ENCODE measurements at places on chromosomes 2 and 18.
A peak's percentile ranks its signal among the peaks of the same experiment; 100 is the strongest.

- no peak for DNase-seq
Observed at GRCh38 chr2:8841932-8842331, 4.5 kb upstream of the KIDINS220 start.

DNA sequence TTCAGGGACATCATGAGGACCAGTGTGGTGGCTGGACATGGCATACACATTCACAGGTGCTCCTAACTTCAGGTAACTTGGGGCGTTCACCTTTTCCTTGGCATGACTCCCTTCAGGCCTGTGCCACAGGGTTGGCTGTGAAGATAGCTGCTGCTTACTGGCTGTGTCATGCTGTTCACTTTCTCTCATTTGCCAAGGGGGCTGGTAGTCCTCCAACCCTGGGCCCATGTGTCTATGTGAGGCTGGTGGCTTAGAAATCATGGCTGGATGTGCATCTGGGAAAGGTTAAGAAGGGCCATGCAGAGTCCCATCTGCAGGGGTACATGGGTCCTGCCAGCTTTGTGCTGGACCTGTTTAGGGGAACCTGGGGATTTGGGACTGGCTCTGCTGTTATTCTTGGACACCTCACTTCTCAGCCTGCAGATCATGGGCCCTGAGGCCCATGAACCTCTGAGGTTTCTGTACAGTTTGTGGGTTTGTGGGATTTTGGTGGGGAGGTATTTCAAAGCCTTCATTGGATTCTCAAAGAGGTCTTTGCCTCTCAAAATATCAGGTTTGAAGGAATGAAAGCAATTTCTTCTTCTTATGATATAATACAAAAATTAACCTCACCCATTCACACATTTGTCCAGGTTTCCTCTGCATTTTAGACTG is 62.9 kb downstream of the FHOD3 start:
- DNase-seq, result no peak

GRCh38 chr2:235287375-235287733 is 206.5 kb upstream of the AGAP1 start:
- no peak for DNase-seq

DNA sequence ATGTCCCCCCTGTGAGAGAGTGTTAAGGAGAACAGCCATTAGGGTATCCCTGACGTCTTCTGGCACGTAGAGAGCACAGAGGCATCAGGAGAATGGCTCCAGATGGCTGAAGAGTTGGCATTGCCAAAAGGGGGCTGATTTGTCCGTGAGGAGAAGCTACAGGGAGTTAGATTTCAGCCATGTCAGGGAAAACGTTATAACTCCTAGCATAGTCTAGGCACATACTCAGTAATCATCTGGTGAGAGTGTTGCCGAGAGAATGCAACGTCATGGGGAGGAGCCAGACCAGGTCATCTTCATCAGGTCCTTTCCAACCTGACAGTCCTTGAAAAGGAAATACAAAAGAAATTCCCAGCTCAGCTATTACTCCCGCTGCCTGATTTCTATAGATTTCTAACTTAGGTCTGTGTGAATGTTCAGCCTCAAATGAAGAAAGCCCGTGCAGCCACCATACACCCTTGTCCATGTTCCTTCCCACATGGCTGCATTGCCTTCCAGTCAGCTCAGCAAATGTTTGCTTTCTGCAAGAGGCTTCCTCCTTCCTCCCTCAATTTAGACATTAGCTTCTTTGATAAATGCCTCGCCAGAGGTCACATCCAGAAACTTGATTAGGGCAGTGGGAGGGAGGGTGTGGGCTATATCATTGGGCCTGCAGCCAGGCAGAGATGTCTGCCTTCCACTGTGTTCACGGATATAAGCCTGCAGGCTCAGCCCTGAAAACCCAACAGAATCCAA is 93.0 kb downstream of the STPG4 start:
- DNase-seq, result no peak

- DNase-seq, result no peak
Observed at GRCh38 chr2:1837458-1837857, 93.1 kb upstream of the PXDN start.

- DNase-seq, result no peak
Observed at GRCh38 chr2:143974262-143974661, 545.7 kb downstream of the ZEB2 start.

DNA sequence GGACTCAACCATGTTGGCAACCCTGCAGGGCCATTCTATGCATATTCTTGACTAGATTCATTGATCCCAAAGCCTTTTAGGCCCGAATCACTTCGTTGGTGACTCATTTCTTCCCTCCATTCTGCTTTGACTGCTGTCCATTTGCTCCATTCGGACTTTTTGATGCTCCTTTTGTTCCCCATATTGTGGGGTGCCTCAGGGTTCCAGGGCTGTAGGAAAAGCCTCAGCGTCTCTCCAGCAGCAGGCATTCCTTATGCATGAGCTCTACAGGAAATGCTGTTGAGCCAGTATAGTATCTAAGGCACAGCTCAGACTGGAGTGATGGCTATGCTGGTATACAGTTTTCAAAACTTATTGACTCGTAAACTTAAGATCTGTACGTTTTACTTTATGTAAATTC is 292.6 kb downstream of the PRKCE start:
- no peak for DNase-seq

DNA sequence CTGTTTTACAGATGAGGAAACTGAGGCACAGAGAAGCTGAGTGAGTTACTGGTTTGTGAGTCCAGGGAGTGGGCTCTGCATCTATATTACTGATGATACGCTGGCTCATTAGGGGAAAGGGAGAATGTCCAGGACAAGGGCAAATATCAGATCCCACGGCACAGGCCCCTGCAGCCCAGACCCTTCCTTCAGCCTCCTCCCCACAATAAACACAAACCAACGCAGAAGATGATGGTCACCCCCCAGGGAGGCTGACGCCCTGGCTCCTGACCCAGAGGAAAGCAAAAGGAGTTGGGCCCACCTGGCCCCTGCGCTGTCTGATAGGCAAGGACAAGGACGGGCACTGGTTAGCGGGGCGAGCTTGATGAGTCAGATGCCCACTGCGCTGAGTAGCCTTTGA is 47.7 kb upstream of the ZBTB7C start:
- no peak for DNase-seq

GRCh38 chr2:231222318-231223000 is 24.0 kb downstream of the ARMC9 start:
- no peak for DNase-seq

DNA sequence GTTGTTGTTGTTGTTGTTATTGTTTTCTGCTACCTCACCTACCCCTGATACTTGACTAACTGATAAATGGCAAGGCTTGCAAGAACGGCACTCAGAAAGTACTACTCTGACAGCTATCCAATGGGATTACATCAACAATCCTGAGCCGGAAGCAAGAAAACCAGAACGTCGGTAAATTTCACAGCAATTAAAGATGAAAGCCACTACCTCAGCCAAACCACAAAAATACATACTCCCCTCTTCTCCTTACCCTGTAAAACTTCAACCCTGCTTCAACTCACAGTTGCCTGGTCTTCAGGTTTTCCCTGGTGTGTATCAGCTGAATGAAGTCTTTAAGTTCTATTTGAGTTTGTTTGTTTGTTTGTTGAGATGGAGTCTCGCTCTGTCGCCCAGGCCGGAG is 293.7 kb upstream of the RND3 start:
- DNase-seq, result no peak

DNA sequence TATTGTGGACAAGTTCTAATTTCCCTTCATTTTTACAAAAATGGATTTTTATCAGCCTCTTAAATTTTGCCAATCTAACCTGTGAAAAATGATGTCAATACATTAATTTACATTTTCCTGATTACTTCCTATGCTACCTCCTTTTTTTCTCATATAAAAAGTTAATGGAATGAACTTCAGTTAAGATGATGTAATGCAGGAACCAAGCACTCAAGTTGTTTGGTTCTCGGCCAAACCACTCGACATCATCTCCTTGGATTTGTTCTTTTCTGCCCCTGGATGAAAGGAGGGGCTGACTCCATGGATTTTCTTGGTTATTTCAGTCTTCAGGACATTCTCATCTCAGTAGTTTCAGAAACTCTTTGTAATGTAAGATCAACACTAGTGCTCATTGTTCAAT is 253.1 kb upstream of the NXPH2 start:
- DNase-seq, result no peak

DNA sequence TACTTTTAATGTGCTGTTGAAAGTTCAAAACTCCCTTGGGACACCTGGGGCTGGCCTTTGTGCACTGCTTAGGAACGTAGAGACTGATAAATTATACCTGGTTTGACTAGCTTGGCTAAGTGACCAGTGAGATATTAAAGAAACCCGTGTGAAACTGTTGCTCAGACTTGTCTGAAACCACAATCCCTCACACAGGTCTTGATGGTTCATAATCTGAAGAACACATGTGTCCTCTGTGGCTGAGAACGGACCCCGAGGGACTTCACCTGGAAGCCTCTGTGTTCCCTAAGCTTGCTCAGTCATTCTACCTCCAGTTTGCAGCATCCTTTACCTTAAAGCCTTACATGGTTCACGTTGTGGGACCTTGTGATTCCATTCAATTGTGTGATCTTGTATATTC is 218.8 kb downstream of the CBLN2 start:
- no peak for DNase-seq

DNA sequence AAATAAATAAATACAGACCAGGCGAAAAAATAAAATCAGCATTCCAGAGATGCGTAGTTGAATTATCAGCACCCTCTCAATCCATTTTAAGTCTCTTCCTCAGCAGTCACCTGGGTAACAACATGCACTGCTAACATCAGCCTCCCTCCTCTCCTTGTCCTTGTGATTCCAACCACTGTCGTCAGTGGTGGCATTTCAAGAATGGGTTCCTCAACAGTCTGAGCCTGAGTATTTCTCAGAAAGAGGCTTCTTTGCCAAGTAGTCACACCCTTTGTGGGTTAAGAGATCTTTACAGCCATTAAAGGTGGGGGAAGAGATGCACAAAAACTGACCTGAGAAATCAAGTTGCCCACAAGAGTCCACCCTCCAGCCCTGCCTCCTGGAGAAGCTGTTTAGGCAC is 39.0 kb downstream of the NOL10 start:
- no peak for DNase-seq

DNA sequence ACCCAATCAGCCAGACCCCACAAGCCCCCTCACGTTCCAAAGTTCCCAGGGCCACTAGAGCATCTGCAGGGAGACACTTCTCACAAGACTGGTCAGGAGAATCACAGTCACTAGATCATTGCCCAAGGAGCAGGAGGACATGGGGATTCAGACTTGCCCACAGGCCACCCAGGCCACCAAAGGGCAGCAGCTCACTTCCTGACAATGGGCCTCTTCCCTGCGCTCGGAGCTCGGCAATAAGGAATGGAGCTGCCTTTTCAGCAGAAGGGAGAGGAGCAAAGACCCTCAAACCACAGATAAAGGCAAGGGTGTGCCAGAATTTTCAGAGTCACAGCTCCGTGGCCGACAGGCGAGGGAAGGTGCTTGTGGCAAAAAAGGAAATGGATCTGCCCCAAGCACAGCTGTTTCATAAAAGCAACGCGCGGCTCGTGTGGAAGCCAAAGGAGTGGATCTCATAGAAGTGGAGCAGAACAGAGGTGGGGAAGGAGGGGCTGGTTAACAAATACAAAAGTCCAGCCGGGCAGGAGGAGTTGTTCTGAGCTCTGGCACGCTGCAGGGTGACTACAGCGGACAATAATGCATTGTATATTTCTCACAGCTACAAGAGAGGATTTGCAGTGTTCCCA is 72.1 kb downstream of the EDAR start:
- no peak for DNase-seq

DNA sequence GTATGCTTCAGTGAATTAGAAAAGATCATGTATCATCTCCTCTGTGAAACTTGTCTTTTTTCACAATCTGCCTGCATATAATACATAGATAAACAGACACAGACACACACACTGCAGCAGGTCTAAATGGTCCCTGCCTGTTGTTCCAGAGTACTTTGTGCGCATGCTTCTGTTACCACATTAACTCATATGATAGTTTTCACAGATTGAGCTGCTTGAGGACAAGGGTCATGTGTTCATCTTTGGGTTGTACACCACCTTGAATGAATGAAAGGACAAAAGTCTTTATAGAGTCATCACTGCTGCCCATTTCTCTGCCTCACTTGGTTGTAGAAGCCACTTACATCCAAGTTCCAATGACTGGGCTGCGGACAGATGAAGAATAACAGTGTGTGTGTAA is 72.7 kb upstream of the GLS start:
- DNase-seq, result no peak

GRCh38 chr18:57026316-57026715 is 120.6 kb upstream of the BOD1L2 start:
- DNase-seq, result no peak

GRCh38 chr2:2845806-2846315 is 514.8 kb upstream of the MYT1L start:
- no peak for DNase-seq

- DNase-seq, result no peak
Observed at GRCh38 chr2:48337871-48338270, 192.1 kb upstream of the STON1 start.

GRCh38 chr2:30421604-30422443 is 25.2 kb upstream of the LCLAT1 start:
- DNase-seq, result no peak

DNA sequence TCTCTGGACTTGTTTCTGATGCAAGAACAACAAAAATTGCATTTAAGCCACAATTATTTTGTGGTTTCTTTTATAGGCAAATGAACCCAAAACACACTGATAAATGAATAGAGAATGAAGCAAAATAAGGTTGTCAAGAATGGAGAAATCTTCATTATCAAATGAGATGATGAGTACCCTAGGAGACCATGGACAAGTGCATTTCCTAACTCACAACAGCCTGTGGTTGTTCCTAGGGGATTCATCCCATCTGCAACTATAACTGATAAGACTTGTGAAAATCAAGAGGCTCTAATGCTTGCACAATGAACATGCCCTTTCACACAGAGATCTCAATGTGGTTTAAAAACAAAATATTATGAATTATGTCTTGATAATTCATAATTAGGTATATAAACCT is 159.9 kb downstream of the PDE1A start:
- DNase-seq, result no peak

- no peak for DNase-seq
Observed at GRCh38 chr2:238097988-238098871, 1.9 kb upstream of the ESPNL start.

GRCh38 chr2:28895189-28895893 is 874 bp downstream of the WDR43 start:
- DNase-seq, result peak; percentile 15

GRCh38 chr2:112821142-112821541 is 15.4 kb downstream of the IL1B start:
- no peak for DNase-seq

DNA sequence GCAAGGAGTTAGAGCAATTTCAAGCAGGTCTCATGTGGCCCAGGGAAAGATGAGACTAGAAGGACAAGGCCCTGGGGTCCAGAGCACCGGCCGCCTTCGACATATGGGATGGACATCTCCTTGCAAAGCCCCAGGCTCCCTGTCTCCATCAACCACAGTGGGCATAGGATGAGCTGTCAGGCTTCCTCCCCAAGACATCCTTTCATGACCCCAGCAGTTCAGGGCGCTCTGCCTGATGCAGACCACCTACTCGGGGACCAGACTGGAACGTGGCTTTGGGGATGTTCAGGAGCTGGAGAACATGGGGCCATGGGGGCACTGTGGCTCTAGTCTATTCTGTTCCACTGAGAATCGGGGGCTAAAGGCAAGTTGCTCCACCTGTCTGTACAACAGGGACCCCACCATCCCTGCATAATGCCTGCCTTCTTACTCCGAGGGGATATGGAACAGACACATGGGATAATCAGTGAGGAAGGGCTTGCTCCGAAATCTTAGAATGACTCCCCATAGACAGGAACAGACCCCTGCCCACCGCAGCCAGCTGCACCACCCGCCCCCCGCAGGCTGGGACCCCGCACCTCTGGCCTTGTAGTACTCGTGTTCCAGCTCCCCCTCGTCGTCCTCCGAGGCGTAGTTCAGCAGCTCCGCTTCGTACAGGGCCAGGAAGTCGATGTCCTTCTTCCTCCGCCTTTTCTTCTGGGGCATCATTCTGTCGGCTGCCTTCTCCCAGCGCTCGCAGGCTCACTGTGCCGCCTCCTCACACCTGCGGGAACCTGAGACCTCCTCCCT is 500 bp downstream of the LOXHD1 start:
- DNase-seq, result no peak
